ENCODE measurements at places on chromosomes 2 and 18.
A peak's percentile ranks its signal among the peaks of the same experiment; 100 is the strongest.

DNA sequence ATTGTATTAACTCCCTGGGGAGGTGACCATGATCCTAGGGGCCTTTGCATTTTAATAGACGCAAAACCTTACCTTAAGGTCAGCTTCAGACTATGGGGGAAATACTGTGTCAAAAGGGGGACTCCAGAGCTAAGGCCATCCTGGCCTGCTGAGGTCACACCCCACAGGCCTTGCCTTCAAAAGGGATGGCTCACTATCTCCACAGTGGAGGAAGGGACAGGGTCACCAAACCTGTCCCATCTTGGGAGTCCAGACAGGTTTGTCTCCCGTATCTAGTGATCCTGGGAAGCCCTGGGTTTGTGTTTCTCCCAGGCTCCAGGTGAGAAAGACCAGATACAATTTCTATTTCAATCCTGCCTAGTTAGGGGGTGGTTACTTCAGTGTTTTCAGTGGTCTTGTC, 24.9 kb downstream of the CAPN14 start:
- no peak for DNase-seq

DNA sequence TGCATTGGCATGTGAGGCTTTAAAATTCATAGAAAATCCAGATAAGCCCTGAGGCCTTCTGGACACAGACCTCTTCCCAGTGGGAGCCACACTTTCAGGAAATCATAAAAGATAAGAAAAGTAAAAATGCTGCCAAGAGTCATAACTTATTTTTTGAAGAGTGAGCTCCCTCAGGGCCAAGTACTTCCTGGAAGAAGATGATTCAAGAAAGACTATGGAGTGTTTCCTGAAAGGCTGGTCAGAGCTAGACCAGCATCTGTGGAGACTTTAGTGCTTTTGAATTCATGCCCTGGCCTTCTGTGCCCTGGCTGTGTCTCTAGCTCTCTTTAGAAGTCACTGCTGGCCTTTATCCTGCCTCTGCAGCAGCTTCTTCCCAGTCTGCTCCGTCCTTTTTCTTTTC, 6.4 kb upstream of the XDH start:
- DNase-seq, result peak; percentile 11

DNA sequence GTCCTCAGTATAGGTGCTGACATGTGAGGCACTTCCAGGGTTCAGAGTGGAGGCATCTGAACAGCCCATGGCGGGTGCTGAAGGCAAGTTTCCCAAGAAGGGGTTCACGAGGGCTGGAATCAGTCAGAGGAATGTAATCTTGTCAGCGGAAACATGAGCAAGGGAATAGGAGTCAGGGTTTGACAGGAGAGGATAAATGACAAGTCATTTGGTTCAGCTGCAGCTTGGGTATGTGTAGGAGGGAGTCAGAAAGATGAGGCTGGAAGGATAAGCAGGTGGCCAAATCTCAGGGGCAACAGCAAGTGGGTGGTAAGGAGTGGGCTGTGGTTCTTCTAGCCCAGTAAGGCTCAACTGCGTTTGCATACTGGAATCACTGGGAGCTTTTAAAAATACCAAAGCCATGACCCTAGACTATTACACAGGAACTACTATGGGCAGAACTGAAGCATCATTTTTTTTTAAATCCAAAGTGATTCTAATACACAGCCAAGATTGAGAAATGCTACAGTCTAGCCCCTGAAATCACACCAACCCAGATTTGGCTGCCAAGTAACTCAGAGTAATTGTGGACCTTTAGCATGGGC, 41.8 kb upstream of the NAB1 start:
- no peak for DNase-seq

DNA sequence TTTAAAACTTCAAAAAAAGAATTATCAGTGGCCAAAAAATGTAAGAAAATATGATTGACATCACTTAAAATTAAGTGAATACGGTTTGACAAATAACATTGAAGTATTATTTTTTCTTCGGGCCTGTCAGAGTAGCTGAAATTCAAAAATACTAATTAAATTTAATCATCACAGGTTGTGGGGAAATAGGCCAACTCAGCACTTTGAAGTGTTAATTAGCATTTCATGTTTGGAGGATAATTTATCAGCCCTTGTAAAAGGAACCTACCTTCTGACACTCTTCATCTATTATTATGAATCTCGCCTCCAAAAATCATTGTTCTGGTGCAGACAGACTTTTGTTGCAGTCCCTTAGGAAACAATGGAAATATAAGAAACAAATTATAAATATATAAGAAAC, 17.6 kb upstream of the OR6B3 start:
- no peak for DNase-seq

DNA sequence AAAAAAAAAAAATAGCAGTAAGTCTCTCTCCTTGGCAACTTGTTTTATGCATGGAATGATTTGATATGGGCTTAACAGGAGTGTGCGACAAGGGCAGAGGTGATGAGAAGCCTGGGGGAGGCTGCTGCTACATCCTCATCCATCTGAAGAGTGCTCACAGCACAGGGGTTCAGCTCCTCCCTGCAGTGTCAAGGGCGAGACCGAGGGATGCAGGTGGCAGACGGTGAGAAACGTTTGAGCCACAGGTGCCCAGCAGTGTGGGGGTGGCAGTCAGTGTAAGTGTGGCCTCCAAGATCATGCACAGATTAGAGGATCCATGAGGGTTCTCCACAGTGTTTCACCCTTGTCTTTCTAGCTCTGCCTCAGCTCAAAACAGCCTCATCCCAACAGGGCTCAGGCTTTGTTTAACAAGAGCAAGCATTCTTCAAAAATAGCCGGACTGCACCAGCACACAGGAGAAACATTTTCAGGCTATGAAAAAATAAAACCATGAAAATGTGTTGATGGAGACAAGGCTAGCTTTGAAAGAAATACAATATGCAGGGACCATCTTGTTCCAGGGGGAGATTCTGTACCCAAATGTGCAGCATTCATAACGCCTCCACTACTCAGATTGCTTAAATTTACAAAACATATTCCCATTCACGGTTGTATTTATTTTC, 324.5 kb upstream of the MYT1L start:
- DNase-seq, result no peak

- no peak for DNase-seq
These were observed 79.2 kb downstream of the THSD7B start for GRCh38 chr2:136844546-136844945.

Measured in fibroblast of skin of left biceps (primary cell).